ENCODE measurements at places on chromosomes 12 and 14.

GRCh38 chr12:116361414-116362223 lies 84.1 kb upstream of the MED13L start:
- no peak for DNase-seq

DNA sequence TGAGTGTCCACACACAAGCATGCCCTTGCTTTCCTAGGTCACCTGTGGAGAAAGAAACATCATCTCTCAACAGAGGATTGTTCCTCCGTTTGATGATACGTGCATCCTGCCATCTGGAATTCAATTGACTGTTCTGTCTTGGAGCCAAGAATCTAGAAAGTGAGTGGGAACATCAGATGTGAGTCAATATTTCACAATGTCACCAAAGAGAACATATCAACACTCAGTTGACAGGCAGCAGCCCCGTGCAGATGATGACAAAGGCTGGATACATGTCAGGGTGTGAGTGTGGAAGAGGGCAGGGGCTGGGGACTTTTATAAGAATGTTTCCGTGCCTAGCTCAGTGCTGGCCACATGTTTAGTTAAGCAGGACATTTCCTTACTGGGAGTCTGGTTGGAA lies 76.1 kb downstream of the TBC1D30 start:
- DNase-seq = no peak

DNA sequence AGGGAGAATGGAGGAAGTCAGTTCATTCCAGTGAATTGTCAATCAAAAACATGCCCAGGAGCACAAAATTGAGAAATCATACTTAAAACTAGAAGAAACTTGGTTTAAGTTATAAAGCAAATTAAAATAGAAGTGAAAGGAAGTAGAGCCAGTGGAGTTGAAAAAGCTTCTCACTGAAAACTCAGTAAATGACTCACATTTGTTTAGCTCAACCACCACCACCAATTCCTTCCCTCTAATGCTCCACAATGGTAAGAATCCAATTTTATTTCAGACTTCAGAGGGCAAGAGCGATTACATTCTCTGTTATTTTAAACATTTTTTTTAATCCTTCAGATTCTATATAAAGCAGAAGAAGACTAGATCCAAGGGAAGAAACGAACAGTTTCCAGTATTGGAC lies 19.4 kb downstream of the UTP20 start:
- DNase-seq = no peak

DNA sequence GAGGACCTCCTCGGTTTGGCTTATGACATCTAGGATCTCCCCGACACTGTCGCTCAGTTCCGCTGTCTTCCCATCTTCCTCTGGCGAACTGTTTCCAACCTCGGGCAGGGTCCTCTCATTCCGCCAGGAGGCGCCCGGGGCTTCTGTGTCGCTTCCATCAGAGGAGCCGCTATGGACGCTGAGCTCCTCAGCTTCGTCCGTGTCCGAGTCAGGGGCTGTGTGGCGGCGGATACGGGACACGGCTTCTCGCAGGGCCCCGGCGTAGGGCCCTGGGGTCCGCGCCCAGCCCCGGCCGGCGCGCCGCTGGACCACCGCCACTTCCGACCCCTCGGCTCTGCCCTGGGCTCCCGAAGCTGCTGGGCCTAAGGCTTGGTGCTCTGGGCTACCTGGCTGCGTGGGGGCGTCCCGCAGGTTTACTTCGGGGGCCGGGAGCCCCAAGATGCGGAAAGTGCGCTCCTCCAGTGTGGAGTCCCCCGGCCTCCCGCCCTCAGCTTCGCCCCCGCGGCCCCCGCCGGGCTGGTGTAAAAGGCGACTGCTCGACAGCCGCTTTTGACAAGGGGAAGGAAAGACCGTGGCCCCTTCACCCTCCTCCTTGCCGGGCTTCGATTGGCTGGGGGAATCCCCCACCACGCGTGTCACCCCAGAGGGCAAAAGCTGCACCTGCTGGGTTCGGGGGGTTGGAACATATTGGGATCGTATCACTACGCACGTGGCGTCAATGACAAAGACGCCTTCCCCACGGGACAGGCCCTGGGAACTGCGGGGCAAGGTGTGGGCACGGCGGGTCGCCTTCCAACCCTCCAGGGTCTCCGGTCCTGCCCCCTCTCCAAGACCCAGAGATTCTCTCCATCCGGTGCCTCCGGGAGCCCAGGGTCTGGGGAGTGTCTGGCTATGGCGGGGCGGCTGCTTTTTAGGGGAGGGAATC lies 2.1 kb downstream of the DDN start:
- DNase-seq = peak; percentile 82

DNA sequence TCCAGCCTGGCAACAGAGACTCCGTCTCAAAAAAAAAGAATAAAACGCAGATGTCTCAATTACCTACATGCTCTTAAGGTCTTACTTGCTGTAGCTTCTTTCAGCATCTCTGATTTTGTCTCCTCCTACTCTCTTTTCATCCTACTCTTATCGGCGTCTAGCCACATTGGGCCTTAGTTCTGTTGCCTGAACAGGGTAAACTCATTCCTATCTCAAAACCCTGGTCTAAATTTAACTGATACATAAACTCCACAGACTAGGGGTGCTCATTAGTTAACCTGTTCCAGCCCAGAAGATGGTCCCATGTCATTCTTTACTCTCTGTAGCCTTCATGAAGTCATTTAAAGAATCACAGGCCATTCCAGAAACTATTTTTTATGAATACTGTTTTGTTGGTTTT lies 33.6 kb downstream of the EXD2 start:
- no peak for DNase-seq

DNA sequence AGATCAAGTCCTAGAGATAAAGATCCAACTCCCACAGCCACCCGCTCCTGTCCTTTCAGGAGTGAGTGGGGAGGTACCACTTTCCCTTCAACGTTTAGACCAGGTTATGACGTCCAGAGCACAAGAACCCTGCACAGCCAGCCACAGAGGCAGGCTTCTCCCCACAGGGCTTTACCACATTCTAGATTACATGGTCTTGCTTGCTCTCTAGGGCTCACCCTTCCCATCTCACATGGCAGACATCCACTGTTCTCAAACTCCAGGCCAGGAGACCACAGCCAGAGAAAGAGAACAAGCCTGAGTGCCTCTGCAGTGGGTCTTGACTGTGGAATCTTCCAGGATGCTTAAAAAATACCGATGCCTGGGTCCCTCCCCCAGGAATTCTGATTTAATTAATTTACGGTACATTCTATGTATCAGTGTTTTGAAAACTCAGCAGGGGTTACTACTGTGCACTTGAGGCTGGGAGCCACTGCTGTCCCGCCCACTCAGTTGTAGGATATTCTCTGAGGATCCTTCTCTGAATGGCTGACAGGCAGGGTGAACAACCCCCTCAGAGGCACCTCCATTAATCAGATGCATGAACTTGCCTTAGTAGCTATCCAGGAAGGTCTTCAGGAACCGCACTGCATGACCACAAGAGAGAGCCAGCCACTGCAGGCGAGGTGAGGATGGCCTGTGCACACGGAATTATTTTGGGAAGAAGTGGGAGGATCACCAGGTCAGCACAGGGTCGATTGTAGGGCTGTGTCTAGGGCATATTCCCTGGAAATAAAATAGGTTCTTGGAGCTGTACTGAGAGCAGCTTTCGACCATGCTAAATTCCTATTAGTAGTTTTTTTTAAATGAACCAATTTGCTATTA lies 21.5 kb upstream of the SOCS2 start:
- DNase-seq = no peak

DNA sequence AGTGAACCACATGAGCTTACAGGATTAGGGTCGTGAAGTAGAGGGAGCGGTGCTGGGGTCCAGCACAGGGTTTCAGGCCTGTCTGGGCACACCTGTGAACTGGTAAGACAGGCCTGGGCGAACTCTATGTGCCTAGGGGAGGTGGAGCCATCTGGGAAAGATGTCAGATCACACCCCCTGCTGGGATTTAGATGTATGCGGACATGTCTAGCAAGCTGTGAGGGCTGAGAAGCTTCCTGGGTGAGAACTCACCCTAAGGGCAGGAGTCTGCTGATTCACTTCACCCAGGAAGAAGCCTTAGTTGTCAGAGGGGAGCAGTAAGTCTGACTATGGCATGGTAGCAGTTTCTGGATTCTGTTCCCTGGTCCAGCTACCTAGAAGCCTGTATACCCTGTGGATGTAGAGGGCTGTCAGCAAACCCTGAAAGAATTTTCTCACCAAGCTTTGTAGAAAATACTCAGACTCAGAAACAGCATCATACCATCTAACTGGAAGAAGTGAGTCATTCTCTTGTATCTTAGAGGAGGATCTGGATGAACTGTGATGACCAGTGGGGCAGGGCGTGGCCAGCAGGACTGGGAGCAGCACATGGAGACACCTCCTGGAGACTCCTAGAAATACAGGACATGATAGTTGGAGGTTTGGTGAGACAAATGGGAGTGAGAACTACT lies 11.2 kb upstream of the PYGL start:
- DNase-seq = peak; percentile 26

DNA sequence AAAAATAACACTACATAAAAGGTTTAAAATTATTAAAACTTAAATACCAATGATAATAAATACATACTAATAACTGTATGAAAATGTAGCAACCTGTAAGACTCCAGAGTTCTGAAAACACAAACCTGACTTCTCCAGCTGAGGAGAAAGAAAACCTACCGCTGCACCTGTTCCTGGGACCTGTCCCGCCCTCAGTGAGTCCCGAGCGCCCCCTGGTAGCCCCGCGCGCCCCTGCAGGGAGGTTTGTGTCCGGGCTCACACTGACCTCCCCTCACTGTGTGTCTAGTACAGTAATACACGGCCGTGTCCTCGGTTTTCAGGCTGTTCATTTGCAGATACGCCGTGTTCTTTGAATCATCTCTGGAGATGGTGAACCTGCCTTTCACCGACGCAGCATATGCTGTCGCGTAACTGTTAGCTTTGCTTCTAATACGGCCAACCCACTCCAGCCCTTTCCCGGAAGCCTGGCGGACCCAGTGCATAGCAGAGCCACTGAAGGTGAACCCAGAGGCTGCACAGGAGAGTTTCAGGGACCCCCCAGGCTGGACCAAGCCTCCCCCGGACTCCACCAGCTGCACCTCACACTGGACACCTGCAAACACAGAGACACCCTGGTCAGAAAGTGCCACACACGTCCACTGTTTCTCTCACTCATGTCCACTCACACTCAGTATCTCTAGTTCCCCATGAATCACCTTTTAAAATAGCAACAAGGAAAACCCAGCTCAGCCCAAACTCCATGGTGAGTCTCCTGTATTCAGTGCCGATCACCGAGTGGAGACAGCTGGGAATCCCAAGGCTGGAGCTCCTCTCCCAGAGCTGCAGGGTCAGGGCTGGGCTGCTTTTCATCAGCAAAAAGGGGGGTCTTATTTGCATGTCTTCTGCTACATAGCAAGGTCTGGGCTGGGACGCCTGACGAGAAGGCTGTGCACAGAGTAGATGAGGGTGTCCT lies 1276.3 kb downstream of the TMEM121 start:
- no peak for DNase-seq

- no peak for DNase-seq
Observed at GRCh38 chr14:87052646-87053225, 940.2 kb downstream of the GALC start.

GRCh38 chr12:63042646-63043045 lies 107.7 kb upstream of the PPM1H start:
- DNase-seq = no peak

GRCh38 chr12:63838411-63838810 lies 6.1 kb upstream of the SRGAP1 start:
- DNase-seq = no peak

DNA sequence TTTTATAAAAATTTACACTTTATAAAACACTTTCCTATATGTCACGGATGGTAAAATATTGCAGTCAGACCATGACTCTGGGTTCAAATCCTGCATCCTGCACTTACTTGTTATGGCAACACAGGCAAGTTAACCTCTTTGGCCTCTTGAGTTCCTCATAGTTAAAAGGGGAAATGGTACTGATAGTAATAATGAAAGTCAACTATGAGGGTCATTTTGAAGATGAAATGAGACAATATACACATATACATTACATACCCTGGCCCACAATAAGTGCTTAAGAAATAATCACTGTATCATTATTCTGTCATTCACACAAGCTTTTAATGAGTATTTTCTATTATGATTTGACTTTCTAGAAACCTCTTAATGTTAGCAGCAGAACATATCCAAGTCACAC lies 64.4 kb downstream of the C12orf42 start:
- DNase-seq = no peak

- no peak for DNase-seq
Observed at GRCh38 chr12:110845339-110845682, 1.5 kb upstream of the CCDC63 start.

DNA sequence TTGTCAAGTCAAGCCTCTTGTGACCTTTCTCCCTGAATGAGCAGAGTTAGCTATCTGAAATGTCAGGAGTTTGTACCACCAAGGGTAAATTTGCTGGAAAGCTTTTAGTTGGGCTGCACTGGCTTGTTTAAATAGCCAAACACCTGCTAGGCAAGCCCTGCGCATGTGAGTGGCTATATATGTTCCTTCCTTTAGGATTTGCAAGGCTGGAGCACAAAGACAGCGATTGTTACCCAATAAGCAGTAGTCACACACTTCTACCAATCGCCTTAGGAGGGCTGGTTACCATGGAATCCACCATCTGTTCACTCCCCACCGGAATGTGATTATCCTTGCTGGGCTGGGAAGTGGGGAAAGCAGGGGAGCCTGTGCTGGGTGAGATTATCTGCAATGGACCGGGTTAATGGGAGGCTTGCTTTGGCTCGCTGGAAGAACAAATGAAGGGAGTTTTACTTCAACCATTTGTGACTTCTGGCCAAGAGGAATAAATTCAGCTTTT lies 102.5 kb downstream of the FGD4 start:
- DNase-seq = peak; percentile 70

GRCh38 chr12:120399531-120399930 lies 30.6 kb upstream of the MSI1 start:
- DNase-seq = no peak

- DNase-seq = no peak
Observed at GRCh38 chr12:78559886-78560285, 304.7 kb upstream of the SYT1 start.

DNA sequence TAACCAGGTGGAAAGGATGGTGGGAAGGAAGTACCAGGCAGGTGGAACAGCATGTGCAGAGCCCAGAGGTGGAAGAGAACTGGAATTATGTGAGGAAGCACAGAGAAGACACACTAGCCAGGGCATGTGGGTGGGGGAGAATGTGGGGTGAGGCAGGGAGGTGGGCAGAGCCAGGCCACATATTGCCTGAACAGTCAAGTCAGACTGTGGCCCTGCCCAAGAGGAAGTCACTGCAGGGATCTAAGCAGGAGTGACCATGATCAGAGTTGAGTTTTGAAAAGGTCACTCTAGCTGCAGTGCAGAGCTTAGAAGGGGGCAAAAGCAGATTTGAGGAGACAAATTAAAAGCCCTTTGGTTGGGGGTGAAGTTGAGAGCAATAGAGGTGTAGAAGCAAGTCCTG lies 114.0 kb upstream of the SLC38A2 start:
- no peak for DNase-seq

- DNase-seq = no peak
Observed at GRCh38 chr12:104295954-104296353, 7.6 kb upstream of the EID3 start.

GRCh38 chr14:54186821-54187763 lies 209.7 kb upstream of the CDKN3 start:
- DNase-seq = no peak

Data from endothelial cell (in vitro differentiated cells).